ENCODE measurements at places on chromosomes 3 and 15. TPM values are rescaled to one million over a fixed set of nuclear protein-coding genes. Genes with fewer than 3 reads are reported as not detected.

The GRM7 gene
- polyA plus RNA-seq: not detected

The GOLGA6L4 gene
- polyA plus RNA-seq: not detected

DNA sequence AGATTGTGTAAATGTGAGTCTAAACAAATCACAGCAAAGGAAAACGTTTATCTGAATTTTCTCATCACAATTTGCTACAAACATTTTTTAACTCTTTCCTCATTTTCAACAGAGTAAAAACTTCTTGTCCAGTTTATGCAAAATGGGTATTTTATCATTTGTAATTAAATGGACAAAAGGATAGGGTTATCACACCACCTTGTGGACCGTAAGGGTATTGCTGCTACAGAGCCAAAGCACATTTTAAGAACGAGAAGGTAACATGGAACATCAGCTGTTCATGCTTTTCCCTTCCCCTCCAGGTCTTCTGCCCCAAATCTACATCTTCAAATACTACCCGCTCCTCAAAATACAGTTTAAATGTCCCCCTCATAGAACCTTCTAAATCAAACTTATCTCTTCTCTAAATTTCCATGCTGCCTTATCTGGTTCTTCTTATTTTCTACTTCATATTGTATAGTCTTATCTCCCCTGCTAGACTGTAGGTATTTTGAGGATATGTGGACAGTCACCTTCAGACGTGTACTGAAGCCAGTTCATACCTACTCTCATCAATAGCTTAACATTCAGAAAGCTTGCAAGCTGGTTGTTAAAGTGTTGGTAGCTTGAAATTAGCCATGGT lies 12.8 kb upstream of the SETMAR start:
- no peak overlapping the region for H3K27ac ChIP-seq
- H3K4me1 ChIP-seq: peaks cover 4% of the 10 kb centered on the region

- H3K4me1 ChIP-seq: no peaks in the 10 kb centered on the region
- no peak for DNase-seq
- H3K27me3 ChIP-seq: no peaks in the 10 kb centered on the region
- no peak overlapping the region for H3K4me3 ChIP-seq
- H3K27ac ChIP-seq: no peak overlapping the region
Measured at GRCh38 chr15:70054884-70055387, 42.8 kb downstream of the TLE3 start.

GRCh38 chr3:50303013-50303815 lies at the start of gene HYAL1:
Gene HYAL1, minus strand, starts transcription at chr3:50303574. Its CDS starts 618 bp downstream, at chr3:50302956.
- no peaks in the 10 kb centered on the region for H3K27me3 ChIP-seq
- no peaks in the 10 kb centered on the region for H3K36me3 ChIP-seq
- no peak for DNase-seq
- no peak within 1 kb of the TSS for H3K4me3 ChIP-seq

DNA sequence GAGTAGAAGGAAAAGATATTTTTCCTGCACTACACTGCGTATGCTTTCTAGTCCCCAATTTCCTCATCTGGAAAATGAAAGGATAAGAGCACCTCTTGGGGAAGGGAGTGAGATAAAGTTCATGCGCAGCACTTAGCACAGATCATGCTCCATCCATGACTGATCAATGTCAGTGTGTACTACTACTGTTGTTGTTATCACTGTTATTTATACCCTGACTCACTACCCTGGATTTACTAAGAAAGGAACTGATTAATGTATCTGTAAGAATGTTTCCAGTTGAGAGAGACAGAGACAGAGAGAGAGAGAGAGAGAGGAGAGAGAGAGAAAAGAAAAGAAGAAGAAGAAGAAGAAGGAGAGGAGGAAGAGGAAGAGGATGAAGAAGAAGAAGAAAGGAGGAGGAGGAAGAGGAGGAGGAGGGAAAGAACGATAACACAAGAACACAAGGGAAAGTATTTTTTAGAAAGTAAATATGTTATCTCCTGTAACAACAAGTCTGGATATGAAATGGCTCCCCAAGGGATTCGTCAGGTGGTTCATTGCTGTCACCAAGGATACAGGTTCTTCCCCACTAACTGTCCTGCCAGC lies 212.2 kb upstream of the PROK2 start:
- no peak overlapping the region for H3K27ac ChIP-seq
- H3K4me3 ChIP-seq: no peak overlapping the region
- H3K4me1 ChIP-seq: no peaks in the 10 kb centered on the region
- no peak for DNase-seq
- H3K36me3 ChIP-seq: no peaks in the 10 kb centered on the region
- H3K27me3 ChIP-seq: no peaks in the 10 kb centered on the region

- H3K27me3 ChIP-seq: no peaks in the 10 kb centered on the region
- no peaks in the 10 kb centered on the region for H3K36me3 ChIP-seq
- no peaks in the 10 kb centered on the region for H3K4me1 ChIP-seq
- no peak for DNase-seq
- no peak overlapping the region for H3K4me3 ChIP-seq
Measured at GRCh38 chr3:60551455-60552209, 699.6 kb downstream of the FHIT start.

GRCh38 chr15:58462973-58463663 lies 31.3 kb downstream of the LIPC start:
- no peak for DNase-seq
- H3K4me3 ChIP-seq: no peak overlapping the region
- peaks cover 26% of the 10 kb centered on the region for H3K4me1 ChIP-seq
- no peaks in the 10 kb centered on the region for H3K36me3 ChIP-seq
- H3K27ac ChIP-seq: no peak overlapping the region
- no peaks in the 10 kb centered on the region for H3K27me3 ChIP-seq

The ROPN1 gene
- polyA plus RNA-seq: not detected

DNA sequence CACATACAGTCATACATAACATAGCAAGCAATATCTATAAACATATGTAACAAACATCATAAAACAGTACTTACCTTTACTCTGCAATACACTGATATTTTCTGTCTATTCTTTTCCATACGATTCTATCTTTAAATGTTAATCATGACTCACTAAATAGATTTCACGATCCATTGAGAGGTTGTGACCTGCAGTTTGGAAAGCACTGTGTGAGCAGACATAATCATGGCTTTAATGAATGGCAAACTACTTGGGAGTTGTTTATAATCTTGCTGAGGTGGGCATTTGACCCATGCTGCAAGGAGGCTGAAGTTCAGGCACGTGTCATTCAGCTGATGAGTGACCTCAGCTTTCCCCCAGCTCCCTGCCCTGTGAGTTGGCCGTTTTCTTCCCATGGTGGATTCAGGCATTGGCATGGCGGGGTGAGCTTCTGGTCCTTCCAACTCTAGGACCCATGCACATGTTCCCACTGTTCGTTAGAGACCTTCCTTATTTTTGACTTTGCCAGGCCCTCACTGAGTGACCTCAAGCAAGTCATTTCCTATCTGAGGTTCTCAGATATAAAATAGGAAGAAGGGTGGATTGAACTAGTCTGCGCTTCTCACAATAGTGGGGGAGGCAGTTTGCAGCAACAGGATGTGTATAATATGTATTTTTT lies 41.7 kb downstream of the PAQR5 start:
- no peak overlapping the region for H3K4me3 ChIP-seq
- DNase-seq: no peak
- no peaks in the 10 kb centered on the region for H3K27me3 ChIP-seq

- no peaks in the 10 kb centered on the region for H3K36me3 ChIP-seq
- no peaks in the 10 kb centered on the region for H3K27me3 ChIP-seq
- no peak for DNase-seq
Measured at GRCh38 chr15:53590380-53590779, 169.1 kb downstream of the WDR72 start.

DNA sequence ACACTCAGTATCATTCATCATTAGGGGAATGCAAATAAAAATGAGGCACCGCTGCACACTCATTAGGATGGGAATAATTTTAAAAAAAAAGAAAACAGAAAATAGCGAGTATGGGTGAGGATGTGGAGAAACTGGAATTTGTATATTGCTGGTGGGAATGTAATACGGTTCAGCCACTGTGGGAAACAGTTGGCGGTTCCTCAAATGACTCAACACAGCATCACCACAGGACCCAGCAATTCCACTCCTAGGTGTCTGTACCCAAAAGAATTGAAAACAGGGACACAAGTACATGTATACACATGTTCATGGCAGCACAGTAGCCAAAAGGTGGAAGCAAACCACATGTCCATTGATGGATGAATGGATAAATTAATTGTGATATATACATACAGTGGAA lies 35.2 kb upstream of the RFTN1 start:
- H3K4me3 ChIP-seq: no peak overlapping the region
- DNase-seq: no peak
- H3K27me3 ChIP-seq: no peaks in the 10 kb centered on the region
- no peaks in the 10 kb centered on the region for H3K36me3 ChIP-seq
- H3K4me1 ChIP-seq: peaks cover 4% of the 10 kb centered on the region

DNA sequence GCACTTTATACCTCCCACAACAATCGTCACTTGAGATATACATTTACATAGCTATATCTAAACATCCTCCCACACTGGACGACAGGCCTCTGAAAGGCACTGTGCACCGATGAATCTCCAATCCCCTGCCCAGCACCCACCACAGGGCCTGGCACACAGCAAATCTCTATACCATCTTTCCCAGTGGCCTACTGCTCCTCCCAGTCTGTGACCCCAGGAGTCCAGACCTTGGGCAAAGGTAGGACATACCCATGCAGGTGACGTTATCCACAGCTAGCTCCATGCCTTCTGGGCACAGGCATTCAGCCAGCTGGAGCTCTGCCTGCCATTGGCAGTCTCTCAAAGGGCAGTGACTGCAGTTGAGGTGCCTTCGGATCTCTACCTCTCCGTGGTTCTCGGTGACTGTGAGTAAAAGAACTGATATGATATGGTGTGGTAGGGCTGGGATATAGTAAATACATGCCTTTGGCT lies 5.8 kb downstream of the LTK start:
- no peak overlapping the region for H3K4me3 ChIP-seq
- peaks cover 8% of the 10 kb centered on the region for H3K27me3 ChIP-seq
- no peaks in the 10 kb centered on the region for H3K36me3 ChIP-seq
- H3K4me1 ChIP-seq: peaks cover 9% of the 10 kb centered on the region
- H3K27ac ChIP-seq: no peak overlapping the region
- DNase-seq: no peak

The SERPINI2 gene
- not detected for polyA plus RNA-seq

- no peak overlapping the region for H3K27ac ChIP-seq
- H3K36me3 ChIP-seq: no peaks in the 10 kb centered on the region
- no peaks in the 10 kb centered on the region for H3K4me1 ChIP-seq
- no peaks in the 10 kb centered on the region for H3K27me3 ChIP-seq
Measured at GRCh38 chr15:40006003-40006402, 33.0 kb downstream of the SRP14 start.

Data from naive thymus-derived CD4-positive, alpha-beta T cell (primary cell).